ENCODE measurements at places on chromosomes 11 and 22. TPM values are rescaled to one million over a fixed set of nuclear protein-coding genes. Genes with fewer than 3 reads are reported as not detected.

Gene XRCC6
- total RNA-seq, result 287 TPM

Gene MPEG1
- 0.08 TPM for total RNA-seq

Gene HTR3A
- total RNA-seq, result 0.21 TPM

GRCh38 chr11:17268902-17269301 lies 7.6 kb upstream of the NUCB2 start:
- no peak for DNase-seq

DNA sequence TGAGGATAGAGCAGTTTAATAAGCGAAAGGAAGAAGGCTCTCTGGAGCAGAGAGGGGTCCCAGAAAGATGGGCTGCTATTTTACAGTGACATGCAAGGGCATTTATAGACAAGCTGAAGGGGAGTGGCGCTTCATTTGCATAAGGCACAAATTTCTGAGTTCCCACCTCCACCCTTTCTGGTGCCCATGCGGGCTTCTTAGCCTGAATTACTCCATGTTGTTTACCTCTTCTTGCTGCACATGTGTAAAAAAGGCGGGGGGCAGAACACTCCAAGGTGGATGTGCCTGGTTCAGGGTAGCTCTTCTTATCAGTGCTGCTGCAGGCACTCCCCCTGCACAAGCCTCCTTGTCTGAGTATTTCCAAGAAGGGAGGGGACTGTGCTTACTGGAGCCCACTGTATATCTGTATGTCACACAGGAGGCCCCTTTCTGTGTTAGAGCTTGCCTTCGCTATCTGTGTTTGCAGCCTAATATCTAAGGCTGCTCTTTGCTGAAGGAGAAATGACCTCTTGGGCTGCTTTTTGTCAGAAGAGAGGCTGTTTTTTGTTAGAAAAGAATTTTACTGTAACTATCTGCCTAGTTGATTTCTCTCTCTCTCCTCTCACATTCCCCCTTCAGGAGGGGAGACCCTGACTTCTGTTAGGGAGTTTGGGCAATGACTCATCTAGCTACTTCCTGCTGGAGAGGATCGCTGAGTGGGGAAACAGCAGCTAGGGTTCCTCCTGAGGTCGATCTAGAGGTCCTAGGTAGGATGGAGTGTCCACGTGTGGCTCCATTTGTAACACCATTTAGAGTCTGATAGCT lies 1057.0 kb upstream of the CNTN5 start:
- no peak for DNase-seq

Gene RFPL3
- not detected for total RNA-seq

DNA sequence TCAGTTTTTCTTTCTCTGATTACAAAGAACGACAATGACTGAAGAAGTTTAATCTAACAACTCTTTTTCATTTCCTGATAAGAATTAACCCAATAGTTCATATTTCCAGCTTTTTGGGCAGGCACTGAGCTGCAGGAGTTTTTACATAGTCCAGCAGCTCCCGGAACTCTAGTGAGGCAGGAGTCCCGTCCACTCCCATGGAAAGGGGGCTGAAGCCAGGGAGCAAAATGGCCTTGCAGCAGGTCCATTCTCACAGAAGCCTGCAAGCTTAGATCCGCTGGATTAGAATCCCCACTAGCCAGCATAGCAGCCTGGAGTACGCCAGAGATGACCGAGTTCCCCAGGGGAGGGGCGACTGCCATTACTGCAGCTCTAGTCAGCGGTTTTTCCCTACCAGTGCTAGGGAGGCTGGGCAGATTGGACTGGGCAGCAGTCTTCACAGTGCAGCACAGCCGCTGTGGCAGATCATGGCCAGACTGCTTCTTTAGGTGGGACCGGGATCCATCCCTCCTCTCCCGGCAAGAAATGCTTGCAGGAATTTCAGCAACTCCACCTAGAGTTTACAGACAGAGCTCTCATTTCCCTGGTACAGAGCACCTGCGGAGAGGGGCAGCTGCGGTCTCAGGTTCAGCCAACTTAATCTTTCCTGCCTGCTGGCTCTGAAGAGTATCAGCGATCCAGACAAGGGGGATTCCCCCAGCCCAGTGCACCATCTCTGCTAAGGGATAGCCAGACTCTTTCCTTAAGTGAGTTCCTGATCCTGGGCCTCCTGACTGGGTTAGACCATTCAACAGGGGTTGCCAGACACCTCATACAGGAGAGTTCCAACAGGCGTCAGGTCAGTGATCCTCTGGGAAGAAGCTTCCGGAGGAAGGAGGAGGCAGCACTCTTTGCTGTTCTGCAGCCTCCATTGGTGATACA lies 742 bp upstream of the CASP4 start:
- peak; percentile 30 for DNase-seq

GRCh38 chr22:27896245-27896644 lies 22.8 kb downstream of the PITPNB start:
- DNase-seq, result no peak

DNA sequence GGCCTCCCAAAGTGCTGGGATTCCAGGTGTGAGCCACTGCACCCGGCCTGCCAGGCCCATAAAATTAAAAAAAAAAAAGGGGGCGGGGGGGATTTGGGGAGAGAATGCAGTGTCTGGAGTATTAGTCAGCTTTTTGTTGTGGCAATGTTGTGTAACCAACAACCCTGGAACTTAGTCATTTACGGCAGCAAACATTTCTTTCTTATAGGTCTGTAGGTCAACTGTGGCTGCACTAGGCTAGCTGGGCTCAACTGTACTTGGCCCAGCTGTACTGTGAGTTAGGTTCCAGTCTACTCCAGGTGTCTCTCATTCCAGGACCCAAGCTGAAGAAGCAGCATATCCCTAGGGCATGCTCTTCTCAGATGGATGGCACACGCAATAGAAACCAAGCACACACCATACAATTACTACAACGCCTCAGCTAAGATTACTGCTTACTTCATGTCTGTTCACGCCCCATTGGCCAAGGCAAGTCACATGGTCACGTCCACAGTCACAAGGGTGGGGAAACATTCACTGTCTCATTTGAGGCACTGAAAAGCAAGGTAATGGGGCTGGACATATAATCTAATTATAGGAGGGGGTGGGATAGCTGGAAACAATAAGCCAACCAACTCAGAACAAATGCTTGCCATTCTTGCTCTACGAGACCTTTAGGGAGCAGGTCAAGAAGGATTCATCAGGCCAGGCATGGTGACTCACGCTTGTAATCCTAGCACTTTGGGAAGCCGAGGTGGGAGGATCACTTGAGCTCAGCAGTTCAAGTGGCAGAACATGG lies 10.4 kb upstream of the SPINDOC start:
- DNase-seq, result peak; percentile 67

- no peak for DNase-seq
Measured at GRCh38 chr11:71450507-71450906, 2.3 kb upstream of the DHCR7 start.

DNA sequence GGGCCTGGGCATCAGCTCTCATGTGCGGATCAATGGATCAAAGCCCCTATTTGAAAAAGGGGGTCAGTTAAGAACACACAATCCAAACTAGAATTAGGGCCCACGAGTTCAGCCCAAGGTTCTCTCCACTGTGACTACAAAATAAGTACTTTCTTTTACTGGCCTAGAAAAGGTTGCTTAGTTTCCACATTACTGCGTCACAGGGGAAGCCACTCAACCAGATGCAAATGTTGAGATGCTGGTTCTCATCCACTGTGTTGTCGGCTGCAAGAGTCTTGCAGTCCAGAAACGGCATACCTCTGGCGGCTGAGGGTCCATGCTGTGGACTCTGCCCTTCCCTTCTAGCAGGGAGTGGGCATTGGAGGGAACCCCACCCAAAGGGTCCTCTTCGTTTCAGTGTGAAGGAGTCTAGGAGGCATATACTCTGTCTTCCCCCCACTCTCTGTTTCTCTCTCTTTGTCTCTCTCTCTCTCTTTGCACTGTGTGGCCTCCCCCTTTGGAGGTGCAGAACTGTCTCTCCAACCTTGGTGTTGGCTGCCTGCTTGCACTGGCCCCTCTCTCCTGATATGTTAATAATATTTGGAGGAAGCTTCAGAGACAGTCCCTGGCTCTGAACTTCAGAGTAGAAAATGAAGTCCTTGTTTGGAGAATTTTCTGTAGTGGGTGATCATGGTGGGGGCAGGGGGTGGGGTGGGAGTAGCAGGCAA lies 99.0 kb upstream of the NNMT start:
- no peak for DNase-seq

Gene CABP7
- total RNA-seq, result 2.1 TPM

DNA sequence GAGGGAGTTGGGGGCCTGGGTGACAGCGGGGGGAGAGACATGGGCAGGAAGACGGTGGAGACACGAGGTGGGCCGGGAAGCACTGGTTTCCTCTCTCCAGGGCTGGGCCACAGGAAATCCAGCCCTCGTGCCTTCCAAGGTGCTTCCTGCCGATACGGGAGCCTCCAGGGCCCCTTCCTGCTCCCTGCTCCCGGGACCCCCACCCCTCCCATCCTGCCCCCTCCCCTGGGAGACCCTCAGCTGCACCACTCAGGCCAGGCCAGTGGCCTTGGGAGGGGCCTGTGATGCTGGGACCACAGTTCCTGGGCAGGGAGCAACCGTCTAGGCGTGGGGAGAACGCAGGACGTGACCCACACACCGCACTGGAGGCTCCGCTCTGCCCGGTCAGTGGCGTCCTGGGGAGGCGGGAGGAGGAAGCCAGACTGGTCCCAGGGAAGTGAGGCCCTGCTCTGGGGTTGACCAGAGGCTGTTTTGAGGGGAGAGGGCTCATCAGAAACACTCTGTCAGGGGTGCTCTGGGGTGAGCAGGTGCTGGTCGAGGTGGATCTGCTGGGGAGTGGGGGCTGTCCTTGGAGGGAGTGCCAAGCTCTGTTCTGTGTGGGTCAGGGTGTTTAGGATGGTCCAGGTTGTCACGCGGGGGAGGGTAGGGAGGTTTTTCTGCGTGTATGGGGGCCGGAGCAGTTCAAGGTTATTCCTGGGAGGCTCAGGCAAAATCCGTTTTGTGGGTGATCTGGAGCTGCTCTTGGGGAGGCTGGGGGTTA lies at the start of gene SHANK3:
Gene SHANK3, plus strand, starts transcription at position 353 of the 760 bp plus-strand sequence.
- DNase-seq, result no peak

DNA sequence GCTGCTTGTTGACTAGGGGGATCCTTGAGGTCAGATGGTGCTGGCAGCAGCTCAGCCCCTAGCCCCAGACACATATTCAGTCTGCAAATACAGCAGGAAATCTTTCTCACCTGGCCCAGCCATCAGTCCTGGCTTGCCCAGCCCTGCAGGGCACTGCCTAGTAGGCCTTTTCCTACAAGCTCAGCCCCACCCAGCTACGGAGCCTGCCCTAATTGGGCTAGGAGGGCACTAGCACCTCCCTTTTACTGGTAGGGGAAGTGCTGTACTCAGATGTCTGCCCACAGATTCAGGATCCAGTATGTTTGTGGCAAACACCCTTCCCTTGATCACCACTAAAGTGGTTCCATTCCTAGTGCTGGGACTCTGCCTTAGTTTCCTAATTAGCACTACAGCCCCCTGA lies 257.1 kb upstream of the CADM1 start:
- DNase-seq, result no peak

GRCh38 chr11:63769042-63769713 lies 603 bp upstream of the ZFTA start:
- DNase-seq, result no peak

Gene OR2AT4
- total RNA-seq, result not detected

- no peak for DNase-seq
Measured at GRCh38 chr22:45029501-45029900, 19.7 kb upstream of the PHF21B start.

- DNase-seq, result peak; percentile 90
Measured at GRCh38 chr22:30205281-30206115, 41.1 kb downstream of the LIF start.

- DNase-seq, result no peak
Measured at GRCh38 chr11:65777821-65778361, 2.9 kb downstream of the AP5B1 start.

DNA sequence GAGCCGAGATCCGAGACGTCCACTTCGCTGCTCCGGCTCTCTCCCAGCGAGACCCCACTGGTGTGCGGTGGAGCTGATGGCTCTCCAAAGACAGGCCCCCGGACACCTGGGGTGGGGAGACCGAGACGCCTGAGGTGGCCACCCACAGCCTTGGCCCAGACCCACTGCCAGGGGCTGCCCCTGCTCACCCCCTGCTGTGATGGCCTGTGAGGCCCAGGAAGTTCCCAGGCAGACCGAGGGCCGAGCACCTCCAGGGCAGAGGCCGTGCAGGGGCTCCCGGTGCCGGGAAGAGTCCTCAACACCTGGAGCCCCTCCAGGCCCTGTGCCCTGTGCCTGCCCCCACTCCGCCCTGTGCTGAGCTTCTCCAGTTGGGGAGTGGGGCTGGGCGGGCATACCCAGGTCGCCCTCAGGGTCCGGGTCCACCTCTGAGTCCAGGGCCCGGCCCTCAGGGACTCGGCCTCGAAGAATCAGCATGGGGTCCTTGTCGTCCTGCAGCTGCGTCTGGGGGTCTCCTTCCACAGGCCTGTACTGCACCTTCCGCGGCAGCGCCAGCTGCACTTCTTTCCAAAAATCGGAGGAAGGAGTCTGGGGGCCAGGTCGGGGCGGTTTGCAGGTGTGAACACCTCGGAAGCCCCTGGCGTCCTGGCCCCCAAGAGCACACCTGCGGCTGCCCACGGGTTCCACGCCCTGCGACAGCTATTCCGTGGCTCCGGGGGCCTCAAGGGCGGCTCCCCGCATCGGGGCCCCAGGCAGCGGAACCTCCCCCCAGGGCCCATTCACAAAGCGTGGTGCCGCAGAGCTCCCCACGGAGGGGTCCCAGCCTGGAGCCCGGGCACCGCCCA lies 8.6 kb downstream of the SIGIRR start:
- DNase-seq, result no peak

Gene OR51I1
- total RNA-seq, result not detected

Gene WBP2NL
- total RNA-seq, result 0.44 TPM

Measured in Panc1 (cell line).